ENCODE measurements at places on chromosomes 1 and 21.
A peak's percentile ranks its signal among the peaks of the same experiment; 100 is the strongest.

DNA sequence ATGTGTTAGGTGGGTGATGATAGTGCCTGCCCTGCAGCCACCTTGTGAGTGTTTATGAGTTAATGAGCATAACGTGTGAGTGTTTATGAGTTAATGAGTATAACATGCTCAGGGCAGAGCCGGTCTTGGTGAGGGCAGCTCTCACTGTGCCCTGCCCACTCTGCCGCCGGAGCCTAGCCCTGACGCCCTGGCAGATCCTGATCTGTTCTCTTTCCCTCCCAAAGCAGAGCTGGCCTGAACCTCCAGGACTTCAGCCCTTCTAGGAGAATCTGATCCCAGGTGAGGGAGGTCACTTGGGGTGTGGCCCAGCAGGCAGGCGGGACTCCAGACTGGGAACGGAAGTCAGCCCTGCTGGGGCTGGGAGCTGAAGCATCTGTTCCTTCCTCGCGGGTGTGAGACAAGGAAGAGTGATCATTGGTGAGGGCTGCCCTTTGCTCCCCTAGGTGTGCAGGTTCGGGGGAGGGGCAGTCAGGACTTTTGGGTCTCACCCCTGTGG lies 5.7 kb downstream of the FBLIM1 start:
- no peak for DNase-seq

DNA sequence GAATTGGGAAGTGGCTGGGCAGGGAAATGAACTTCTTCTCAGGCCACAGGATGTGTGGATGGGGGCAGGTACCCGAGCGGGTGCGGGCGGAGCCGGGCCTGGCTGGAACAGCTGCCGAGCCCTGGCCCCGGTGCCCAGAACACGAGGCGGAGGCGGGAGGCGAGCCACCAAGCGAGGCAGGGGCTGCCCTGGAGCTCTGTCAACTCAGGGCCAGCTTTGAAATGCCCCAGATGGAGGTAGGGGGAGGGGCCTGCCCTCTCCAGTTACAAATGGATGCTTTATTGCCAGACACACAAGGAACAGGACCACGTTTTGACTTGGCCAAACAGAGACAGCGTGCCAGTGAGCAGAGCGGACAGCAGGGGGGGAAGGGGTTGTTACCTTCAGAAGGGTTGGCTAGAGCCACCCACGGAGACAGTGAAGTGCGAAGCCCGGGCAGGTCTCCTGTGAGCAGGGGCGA lies 240.4 kb downstream of the SDCCAG8 start:
- DNase-seq = no peak

DNA sequence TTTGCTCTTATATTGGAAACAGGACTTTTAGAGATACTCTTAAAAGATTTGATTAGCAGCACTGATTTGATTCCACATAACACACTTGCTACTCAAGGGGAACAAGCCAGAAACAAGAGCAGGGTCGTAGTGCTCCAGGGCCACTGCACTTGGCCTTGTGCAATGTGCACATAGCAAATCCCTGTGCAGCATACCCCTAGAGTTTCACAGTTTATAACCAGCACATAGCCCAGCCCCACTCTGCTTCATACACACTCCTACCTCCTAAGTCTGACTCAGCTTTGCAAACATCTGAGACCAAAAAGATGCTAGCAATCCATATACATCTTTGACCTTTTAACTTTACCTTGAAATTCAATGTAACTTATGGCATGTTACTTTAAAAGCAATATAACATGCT lies 157.6 kb downstream of the VAV3 start:
- no peak for DNase-seq

DNA sequence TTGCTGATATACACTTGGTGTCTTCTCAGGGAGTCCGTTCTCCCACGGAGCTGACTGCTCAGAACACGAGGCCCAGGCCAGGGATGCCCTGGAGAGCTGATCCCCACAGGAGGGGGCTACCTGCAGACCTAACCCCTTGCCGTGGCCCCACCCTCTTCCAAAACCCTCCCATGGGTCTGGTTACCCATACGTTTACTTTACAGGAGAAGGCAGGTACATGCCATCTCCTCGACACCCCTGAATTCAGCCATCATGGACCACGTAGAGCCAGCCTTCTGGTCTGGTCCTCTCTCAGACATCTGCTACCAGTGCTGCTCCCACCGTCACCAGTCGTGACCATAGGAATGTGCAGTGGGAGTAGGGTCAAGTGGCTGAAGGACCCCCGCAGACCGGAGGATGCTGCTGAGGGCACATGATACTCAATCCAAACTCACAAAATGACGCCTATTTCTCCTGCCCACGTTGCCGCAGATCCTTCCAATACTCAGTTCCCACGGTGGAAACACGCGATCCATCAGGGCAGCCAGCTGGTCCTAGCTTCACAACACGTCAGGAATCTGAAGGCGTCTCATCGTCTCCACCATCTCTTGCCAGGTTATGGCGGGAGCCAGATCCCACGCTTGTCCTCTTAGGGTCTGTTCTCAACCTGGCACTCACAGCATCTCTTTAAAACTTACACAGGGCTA lies 26.7 kb downstream of the PGBD5 start:
- DNase-seq = no peak

DNA sequence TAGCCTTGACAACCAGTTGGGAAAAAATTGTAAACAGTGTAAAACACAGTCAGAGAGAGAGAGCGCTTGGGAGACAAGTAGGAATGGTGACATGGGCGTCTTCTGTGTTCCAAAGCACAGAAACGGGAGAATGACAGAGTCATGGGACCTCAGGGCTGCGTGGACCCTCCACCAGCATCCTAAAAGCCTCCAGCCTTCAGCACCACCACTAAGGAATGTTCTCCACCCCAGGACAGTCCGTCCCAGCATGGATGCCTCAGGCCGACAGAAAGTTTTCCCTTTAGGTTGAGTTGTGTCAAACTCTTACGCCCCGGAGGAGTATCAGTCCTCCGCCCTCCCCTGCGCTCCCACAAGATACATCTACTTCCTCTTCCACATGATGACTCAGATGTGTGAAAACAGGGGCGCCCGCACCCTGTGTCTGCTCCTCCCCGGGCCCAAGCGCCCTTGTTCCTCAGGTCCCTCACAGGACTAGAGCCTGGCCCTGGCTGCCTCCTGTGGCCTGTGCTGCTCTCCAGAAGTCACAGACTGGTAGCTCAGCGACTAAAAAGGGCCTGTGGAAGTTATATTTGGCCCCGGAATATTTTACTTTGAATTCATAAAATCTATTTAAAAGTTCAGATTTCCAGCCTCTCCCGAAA lies 63.9 kb upstream of the EFHD2 start:
- DNase-seq = peak; percentile 73
